Mesenteric fat pad (tissue), 1 donor: ENCODE measurements at places on chromosomes 16 and 17.
A peak's percentile ranks its signal among the peaks of the same experiment; 100 is the strongest.

DNA sequence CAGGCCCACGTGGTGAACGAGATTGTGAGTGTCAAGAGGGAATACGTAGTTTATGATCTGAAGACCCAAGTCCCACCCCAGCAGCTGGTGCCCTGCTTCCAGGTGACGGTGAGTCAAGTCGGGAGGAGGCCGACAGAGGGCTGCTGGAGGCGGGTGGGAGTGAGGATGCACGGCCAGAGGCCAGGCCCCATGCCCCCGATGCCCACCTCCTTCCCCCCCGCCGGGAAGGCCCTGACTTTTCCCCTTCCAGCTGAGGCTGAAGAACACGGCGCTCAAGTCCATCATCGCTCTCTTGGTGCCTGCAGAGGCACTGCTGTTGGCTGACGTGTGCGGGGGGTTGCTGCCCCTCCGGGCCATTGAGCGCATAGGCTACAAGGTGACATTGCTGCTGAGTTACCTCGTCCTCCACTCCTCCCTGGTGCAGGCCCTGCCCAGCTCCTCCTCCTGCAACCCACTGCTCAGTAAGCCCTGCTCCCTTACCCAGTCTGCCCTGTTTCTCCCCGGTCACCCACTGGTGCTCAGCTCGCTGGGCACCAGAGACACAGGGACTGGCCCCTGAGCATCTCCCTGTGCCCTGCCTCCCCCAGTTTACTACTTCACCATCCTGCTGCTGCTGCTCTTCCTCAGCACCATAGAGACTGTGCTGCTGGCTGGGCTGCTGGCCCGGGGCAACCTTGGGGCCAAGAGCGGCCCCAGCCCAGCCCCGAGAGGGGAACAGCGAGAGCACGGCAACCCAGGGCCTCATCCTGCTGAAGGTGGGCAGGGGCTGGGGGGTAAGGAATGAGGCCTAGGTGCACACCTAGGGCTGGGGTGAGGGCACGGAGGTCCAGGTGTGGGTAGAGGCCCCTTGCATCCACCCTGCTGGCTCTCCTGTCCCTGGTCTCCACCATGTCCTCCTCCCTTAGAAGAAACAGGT is 2.6 kb downstream of the ZACN start:
- no peak for DNase-seq

GRCh38 chr16:23395732-23396131 is 57.3 kb downstream of the COG7 start:
- DNase-seq, result no peak

GRCh38 chr17:21172846-21173245 is 41.1 kb downstream of the TMEM11 start:
- peak; percentile 53 for DNase-seq

DNA sequence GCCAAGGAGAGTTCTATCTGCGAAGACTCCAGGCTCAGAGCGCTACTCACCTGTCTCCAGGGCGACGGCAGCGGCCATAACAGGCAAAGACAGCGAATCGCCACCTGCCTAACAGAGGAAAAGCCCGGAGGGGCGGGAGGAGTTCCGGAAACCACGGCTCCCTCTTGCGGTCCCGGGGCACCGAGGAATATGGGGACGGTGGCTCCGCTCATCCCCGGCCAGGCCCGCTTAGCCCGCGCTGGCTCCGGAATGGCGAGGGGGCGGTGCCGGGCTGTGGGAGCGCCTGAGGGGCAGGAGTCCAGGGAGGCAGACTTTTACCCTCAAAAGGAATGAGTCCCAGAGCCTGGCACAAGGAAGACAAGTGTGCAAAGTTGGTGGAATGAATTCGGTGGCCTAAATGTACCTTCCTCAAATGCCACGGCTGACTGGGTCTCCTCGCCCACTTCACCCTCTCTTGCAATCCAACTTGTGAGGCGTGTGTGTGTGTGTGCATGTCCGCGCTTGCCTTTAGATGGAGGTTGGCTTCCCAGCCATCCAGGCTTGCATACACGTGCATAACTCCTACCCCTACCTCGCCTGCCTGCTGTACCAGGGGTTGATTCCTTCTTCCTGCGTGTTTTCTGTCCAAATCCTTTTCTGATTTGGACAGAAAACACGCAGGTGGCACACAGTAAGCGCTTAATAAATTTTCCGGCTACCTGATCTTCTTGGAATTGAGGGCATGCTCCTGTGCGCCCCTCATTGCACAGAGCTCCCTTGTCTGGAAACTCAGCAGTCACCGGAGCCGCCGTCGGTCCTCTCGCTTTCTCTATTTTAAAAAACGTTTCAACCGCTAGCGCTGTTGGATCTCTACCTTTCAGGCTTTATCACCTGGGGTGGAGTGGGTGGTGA is 3.5 kb downstream of the C17orf100 start:
- DNase-seq, result no peak

- DNase-seq, result no peak
These were observed 5.7 kb upstream of the FN3K start for GRCh38 chr17:82729479-82730260.
